Muscle of back (tissue), 13 donors: ENCODE measurements at places on chromosomes 2 and 18.

GRCh38 chr2:156619021-156619539 is 182.9 kb downstream of the GPD2 start:
- no peak for DNase-seq

DNA sequence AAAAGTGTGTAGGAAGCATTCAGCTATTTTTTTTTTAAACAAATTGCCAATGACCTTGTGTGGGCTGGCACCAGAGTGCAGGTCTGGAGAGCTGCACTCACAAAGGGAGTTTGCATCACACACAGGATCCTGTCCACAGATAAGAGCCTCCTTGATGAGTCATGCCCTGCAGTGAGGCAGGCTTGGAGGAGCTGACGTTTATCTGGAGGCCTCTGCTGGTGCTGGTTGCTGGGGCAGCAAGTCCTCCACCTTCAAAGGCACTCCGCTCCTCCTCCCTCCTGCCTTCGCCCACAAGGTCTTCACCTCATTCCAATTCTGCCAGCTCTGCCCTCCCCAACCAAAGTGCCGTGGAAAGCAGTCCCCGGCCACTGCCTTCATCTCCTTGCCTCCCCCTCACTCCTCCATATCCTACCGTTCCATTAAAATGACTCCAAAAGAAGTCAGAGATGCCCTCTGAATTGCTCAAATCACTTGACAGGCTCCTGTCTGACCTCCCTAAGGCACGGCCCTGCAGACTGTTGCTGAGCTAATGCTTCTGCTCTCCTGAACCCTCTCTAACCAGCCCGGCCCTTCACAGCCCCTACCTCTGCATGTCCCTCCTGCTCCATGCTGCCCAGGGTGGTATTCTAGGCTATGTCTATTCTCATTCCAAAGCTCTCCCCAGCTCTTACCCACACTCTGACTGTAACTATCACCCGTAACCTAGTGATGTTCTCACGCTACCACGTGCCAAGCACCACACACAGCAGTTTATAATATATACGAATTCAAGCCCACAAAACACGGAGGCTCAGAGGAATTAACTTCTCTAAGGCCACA is 30.9 kb downstream of the LONRF2 start:
- DNase-seq, result no peak

DNA sequence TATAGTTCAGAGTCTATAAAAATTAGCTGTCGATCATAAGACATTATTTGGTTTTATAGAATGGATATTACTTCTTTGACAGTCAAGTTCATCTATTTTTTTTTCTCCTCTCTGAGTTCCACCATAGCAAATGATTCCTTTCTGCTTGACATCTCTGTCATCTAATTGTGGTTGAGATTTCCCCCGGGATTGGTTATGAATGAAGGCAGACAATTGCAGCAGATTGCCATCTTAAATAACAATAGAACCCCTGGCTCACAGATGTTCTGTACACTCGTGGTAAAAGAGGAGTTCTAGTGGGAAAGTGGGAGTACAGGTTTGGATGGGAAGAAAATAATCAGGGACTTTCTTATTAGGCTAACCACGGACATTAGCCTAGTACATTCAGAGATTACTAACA is 292.1 kb upstream of the NRXN1 start:
- no peak for DNase-seq

- no peak for DNase-seq
Measured at GRCh38 chr2:14932285-14932684, 299.8 kb downstream of the LRATD1 start.

GRCh38 chr2:212484563-212485080 is 54.0 kb downstream of the ERBB4 start:
- no peak for DNase-seq

GRCh38 chr18:31719363-31720006 is 35.1 kb upstream of the B4GALT6 start:
- DNase-seq, result no peak

DNA sequence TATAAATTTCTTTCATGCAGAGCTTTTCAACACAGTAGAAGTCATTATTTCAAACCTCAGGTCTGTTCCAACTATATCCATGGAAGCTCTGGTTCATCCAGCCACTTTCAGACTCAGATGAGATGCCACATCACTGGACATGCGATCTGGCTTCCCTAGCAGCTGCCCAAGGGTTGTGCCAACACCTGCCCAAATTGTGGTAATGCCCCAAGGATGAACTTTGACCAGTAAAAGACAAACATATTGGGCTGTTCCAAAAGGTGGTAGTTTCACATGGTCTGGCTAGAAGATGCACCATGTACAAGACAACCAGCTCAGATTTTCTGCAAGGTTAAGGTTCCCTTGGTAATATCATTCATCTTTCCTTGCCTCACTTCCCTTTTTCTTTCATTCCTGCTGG is 101.9 kb downstream of the THADA start:
- no peak for DNase-seq

DNA sequence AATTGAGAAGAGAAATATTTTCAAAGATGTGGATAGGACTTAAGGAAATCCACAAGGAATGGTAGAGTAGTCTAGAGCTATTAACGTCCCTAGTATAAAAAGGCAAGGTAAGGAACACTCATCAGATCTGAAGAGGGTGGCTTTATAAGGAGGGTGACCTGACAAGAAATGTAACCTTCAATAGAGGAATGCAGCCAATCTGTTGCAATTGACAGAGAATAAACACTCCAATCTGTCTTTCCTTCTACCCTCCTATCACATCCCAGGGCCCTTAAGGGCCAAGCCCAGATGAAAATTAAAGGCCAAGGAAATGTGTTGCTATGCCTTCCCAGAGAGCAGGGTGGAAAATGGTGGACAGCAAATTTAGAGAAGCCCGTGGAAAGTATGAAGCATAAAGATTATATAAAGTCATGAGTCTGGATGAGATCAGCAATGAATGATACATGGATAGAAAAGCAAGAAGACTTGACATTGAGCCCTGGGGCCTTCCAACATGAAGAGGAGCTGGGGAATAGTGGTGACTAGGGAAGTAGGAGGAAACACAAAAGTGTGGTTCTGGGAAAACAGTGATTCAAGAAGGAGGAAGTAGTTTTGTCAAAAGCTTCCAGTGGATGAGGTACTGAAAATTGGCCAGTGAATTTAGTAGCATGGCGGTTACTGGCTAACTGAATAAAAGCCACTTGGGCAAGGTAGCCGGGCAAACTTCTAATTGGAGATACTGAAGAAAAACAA is 270.6 kb upstream of the TANK start:
- no peak for DNase-seq

GRCh38 chr2:8479298-8479697 is 202.6 kb upstream of the ID2 start:
- no peak for DNase-seq

GRCh38 chr2:29082804-29083495 is 8.6 kb upstream of the PCARE start:
- no peak for DNase-seq

- DNase-seq, result peak; percentile 89
Measured at GRCh38 chr2:23390152-23390551, 5.2 kb downstream of the KLHL29 start.

- no peak for DNase-seq
Measured at GRCh38 chr2:98604547-98604946, 3.8 kb downstream of the COA5 start.
